Choroid plexus epithelial cell (primary cell): ENCODE measurements at places on chromosomes 11 and 22.

DNA sequence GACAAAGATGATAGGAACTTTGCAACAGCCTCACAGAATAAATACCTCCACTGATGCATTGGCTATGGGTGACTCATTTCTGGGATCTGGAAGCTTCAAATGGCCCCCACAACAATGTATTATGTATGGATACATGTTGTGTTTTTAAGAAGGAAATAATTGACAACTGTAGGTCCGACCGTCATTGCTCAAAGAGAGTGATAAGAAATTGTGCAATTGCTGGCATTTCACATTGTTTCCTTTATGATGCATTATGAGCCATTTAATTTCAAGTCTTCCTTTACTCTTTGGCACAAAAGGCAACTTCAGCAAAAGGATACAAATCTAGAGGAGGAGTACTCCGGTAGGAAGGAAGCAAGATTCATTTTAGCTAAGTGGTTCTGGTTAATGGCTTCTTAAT is 2.0 kb downstream of the ANO3 start:
- DNase-seq: peak; percentile 13

- peak; percentile 11 for DNase-seq
Observed at GRCh38 chr11:29051935-29052334, 943.7 kb downstream of the METTL15 start.

DNA sequence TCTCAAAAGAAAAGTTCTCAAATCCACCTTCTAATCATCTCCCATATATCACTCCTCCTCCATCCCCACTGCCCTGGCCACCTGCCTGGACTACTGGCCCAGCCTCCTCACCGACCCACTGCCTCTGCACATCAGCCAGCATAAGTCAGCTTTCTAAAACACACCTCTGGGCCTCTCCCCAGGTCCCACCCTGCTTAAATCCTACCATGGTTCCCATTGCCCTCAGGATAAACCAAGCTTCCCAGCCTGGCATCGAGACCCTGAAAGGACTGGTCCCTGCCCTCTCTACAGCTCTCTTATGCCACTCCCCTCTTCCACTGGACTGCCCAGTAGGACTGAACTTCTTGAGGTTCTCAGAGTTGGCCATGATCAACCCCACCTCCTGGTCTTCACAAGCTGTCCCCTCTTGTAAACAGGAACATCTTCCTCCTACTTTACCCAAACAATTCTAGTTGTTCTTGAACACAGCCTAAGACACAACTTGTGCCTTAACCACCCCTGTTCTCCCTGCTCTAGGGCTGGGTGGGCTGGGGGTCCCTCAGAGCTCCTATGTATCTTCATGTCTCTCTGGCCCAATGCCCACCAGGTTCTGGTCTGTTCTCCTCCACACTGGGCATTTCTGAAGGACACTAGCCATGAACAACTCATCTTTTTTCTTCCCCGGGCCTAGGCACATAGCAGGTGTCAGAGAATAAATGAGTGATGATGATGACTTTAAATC is 12.6 kb upstream of the P2RY6 start:
- no peak for DNase-seq

GRCh38 chr22:24061124-24061684 is 50.1 kb downstream of the CABIN1 start:
- DNase-seq: no peak

DNA sequence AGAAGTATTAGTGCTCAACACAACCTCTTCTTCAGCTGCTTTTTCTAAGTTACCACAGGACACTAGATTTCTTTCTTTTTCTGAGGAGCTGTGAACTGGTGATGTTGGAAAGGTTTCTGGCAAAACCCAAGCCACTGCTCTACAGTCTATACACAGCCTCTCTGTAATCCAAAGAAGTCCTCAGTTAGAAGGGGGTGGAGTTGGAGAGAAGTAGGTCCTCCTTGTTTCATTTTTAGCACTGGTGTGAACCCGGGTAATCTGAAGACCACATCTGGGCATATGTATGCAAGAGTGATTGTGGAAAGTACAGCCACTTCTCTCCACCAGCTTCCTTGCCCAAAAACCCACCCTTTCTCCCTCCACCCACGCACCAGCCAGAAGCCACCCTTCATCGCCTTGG is 1168.1 kb downstream of the LRRC4C start:
- DNase-seq: no peak

GRCh38 chr22:33476206-33476605 is 418.0 kb upstream of the SYN3 start:
- no peak for DNase-seq

- no peak for DNase-seq
Observed at GRCh38 chr11:120610111-120610510, 98.6 kb downstream of the GRIK4 start.

DNA sequence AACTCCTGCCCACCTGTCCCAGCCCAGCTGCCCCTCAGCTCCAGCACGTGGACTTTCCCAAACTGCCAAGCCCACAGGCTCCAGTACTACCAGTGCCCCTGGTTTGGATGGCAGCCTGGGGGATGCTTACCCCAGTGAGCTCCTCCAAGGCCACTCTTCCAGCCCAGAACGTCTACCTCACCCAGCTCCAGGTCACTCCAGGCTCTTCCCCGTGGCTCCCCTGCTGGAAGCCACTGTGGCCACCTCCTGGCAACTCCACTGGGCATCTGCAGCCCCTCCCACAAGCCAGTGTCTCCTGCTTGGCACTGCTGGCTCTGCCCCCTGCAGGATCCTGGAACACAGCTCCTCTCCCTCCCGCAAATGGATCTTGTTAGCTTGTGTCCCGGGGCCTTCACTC is 29.3 kb downstream of the LMO1 start:
- no peak for DNase-seq

DNA sequence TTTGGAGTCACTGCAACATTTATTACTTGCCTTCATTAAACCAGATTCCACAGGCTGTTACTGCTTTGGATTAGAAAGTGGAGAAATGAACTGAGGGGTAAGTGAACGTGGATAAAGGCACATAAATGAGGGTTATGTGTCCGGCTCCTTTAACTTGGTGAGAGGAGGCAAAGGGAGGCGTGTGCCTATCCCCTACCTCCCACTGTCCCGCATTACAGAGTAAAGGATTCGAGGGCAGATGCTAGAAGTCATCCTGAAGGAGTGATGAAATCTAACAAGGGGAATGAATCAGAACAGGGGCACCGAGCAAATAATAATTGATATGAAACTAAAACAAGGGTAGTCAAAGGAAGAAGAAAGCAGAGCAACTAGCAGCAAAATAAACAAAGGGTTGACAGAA is 147.2 kb downstream of the GRIA4 start:
- no peak for DNase-seq

DNA sequence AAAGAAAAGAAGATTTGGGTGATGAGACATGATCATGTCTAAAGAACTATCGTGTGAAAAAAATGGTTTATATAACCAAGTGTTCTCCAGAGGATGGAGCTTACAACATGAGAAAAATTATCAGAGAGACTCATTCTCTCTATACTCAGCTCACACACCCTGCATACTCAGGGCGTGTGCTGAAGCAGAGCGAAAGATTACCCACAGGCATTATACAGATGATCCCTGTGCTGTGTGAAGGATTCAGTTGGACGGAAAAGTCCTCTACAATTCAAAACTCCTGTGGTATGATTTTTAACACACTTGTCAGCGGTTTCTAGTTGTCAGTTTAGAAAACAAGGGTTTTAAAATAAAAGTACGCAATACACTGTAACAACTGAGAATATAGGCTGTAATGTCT is 267.3 kb downstream of the DLG2 start:
- no peak for DNase-seq

- no peak for DNase-seq
Observed at GRCh38 chr11:8213376-8213775, 44.6 kb upstream of the RIC3 start.

GRCh38 chr11:115698243-115698642 is 194.0 kb upstream of the CADM1 start:
- no peak for DNase-seq

DNA sequence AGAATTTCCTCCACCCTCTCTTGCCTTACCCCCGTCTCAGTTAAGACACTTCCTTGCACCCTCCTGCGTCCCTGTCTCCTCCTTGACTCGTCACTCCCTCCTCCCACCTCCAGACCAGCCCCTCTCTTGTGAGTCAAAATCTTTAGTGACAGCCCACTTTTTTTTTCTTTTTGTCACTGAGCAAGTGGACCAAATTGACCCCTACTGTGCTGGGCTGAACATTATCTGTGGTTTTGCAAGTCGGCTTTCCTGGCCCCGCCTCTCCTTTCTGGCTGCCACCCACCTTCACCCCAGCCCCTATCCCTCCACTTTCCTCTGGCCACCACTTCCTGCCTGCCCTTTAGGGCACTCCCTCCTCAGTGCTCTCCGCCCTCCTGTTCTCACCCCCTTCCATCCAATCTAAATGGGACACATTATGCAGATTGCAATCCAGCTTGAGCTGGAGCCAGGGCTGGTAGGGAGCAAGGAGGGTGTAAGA is at the start of gene APLNR:
TSS of gene APLNR (minus strand) at position 47 of the 478 bp plus-strand sequence. CDS start 246 bp downstream, outside the sequence.
- no peak for DNase-seq

- DNase-seq: no peak
Observed at GRCh38 chr22:30424534-30425326, 838 bp upstream of the MTFP1 start.
